ENCODE measurements at places on chromosomes 6 and 20.
A peak's percentile ranks its signal among the peaks of the same experiment; 100 is the strongest.

GRCh38 chr6:138765896-138766655, 7.5 kb upstream of the CCDC28A start:
- DNase-seq, result peak; percentile 39

- no peak for DNase-seq
Measured at GRCh38 chr6:99165838-99166237, 183.6 kb downstream of the FAXC start.

DNA sequence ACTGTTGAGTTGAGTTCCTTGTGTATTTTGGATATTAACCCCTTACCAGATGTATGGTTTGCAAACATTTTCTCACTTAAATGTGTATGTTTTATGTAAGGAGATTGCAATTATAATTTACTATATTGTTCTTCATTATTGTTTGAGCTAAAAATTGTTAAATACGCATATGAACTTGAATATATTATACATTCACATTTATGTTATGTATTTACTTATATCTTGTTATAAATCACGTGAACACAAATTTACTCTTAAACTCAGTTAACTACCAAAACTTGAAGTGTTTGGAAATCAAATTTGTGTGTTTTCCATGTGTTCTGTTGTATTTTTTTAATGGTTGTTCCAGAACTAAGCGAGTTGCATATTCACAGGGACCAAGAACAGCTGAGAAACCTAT, 18.3 kb downstream of the CDC40 start:
- DNase-seq, result no peak

DNA sequence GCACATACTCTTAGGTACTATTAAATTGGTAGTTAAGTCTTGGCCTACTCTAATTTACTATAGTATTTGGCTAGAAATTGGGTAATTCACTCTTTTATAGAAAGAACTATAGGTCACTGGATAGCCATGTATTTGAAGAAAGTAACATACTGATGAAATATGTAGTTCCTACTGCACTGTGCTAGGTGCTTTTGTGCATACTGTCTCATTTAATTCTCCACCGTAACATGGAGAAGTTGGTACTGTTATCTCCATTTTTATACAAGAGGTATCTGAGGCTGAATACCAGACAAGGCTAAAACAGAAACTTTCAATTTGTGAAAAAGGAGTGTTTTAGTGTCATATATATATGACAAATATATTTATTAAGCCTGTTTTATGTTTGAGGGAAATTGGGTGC, 29.8 kb downstream of the AFDN start:
- no peak for DNase-seq

DNA sequence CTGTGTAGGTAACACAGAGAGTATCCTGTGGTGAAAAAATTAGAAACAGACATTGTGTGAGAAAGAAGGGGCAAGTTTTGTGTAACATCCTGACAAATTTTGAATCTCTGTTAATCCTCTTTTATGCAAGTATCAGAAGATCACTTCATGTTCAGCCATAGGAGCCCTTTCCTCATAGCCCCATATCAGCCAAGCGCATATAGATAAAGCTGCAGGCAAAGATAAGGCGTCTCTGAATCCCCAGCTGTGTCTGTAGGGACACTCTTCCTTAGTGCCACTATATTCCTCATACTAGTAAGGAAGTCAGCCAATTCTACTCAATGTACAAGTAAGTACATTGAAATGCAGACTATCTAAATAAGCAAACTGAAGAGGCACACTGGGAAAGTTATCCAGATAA, 22.3 kb downstream of the HTR1E start:
- DNase-seq, result no peak

- no peak for DNase-seq
Measured at GRCh38 chr6:53845280-53846195, 50.7 kb downstream of the LRRC1 start.

GRCh38 chr6:126524811-126525326, 185.0 kb downstream of the CENPW start:
- DNase-seq, result no peak

GRCh38 chr6:119539066-119539746, 189.6 kb upstream of the MAN1A1 start:
- DNase-seq, result no peak

DNA sequence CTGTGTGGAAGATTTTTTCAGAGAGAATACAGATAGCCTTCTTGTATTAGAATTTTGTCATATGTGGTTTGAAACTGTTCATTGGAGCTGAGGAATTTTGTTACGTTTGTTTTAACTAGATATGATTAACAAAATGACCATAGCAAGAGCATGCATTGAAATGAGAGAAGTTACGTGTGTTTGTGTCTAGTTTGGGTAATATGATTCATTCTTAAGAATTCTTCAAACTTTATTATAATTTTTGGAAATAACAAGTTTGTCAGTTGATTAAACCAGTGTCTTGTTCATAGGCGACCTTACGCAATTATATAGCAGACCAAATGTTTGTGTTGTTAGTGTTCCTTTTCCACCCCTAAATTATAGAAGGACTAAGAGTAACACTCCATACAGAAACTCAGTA, 5.5 kb downstream of the GMNN start:
- no peak for DNase-seq

DNA sequence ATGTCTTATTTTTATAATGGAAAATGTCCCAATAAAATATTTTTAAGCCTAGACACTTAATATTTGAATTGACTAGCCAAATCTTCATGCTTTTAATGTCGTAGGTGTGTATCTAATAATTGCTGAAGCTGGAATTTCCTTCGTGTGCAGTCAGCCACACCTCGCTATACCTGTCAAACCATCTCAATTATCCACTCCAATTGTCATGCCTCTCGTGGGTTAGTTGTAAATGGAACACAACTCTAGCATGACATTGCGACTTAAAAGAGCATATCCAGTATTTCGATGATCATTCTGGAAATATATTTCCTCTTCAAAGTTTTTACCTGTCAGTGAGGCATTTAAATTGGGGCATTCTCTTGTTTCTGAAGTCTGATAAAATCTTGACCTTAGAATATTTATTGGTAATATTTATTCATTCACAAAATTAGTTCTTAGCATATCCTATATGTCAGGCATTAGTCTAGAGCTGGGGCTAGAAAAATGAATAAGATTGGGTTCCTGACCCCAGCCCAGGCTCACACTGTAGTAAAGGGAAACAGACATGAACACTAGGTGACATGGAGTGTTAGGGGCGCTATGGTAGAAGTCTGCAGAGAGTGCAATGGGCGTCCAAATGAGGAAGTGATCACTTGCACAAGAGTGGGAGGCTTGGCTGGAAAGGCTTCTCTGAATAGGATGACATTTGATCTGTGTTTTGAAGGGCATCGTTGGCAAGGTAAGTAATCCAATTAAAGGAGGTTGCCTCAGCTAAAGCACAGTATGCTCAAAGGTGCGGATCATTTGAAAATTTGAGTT, 11.0 kb upstream of the CFAP206 start:
- DNase-seq, result no peak

DNA sequence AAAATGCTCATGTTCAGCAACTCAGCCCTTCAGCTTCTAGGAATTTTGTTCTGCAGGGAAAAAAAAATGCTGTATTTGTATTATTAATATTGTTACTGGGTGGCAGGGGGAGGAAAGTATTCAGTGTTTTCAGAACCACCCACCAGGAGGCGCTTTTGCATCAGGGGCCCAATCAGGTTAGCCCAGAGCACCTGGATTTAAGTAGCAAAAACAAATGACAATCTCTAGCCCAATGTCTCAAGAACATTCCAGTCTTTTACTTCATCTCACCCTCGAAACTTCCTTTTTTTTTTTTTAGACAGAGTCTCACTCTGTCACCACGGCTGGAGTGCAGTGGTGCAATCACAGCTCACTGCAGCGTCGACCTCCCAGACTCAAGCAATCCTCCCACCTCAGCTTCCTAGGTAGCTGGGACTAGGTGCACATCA, 635 bp upstream of the C20orf203 start:
- peak; percentile 79 for DNase-seq

GRCh38 chr6:45990162-45990561, 25.5 kb downstream of the CLIC5 start:
- DNase-seq, result no peak

GRCh38 chr20:5877128-5877527, 73.2 kb downstream of the TRMT6 start:
- no peak for DNase-seq

GRCh38 chr6:42078386-42078785, 28.1 kb downstream of the TAF8 start:
- DNase-seq, result no peak

- peak; percentile 45 for DNase-seq
Measured at GRCh38 chr6:153511896-153512496, 380.9 kb upstream of the RGS17 start.

GRCh38 chr6:140537211-140537610, 1162.8 kb upstream of the CITED2 start:
- no peak for DNase-seq

- DNase-seq, result no peak
Measured at GRCh38 chr6:128754658-128755256, 128.2 kb upstream of the LAMA2 start.

- no peak for DNase-seq
Measured at GRCh38 chr20:17834804-17835203, 133.8 kb downstream of the SNX5 start.

DNA sequence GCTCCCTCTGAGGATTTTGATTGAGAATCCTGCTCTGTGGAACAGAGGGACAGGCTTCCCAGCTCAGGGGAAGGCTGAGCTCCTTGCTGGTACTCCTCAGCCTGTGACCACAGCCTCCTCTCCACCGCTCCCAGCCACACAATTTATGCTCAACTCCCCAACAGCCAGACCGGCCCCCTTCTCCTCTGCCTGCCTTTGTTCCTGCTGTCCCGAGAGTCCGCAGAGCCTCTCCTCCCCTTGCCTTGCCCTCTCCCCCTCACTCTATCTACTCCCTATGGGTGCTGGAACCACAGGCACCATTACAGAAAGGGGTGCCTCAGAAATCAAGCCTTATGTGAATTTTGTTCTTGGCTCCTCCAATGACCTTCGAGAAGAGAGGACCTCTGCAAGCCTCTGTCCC, 15.9 kb downstream of the MAP1LC3A start:
- DNase-seq, result no peak

GRCh38 chr20:48886194-48886593, 35.3 kb upstream of the ARFGEF2 start:
- DNase-seq, result no peak

GRCh38 chr6:3712827-3713665, 38.5 kb downstream of the PXDC1 start:
- DNase-seq, result no peak

- no peak for DNase-seq
Measured at GRCh38 chr6:138724015-138724414, 49.6 kb upstream of the CCDC28A start.

DNA sequence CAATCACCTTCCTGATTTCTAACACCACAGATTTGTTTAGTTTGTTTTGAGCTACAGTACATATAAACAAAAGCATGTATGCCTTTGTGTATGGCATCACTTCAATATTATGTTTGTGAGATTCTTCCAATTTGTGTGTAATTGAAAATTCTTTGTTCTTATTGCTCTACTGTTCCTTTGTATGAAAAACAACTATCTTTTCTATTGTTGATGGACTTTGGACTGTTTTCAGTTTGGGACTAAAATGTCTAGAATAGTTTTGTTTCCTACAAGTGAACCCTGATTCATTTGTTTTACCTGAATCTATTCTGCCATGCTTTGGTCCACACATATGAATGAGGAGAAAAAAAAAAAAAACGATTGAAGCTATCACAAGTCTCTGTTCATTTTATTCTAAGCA, 21.2 kb upstream of the ZNF184 start:
- no peak for DNase-seq

- no peak for DNase-seq
Measured at GRCh38 chr6:153944201-153944600, 94.8 kb upstream of the OPRM1 start.

- DNase-seq, result no peak
Measured at GRCh38 chr6:169344750-169345065, 91.1 kb upstream of the THBS2 start.

All from iPS-NIHi11 (cell line).